ENCODE measurements at places on chromosomes 5 and 9.

DNA sequence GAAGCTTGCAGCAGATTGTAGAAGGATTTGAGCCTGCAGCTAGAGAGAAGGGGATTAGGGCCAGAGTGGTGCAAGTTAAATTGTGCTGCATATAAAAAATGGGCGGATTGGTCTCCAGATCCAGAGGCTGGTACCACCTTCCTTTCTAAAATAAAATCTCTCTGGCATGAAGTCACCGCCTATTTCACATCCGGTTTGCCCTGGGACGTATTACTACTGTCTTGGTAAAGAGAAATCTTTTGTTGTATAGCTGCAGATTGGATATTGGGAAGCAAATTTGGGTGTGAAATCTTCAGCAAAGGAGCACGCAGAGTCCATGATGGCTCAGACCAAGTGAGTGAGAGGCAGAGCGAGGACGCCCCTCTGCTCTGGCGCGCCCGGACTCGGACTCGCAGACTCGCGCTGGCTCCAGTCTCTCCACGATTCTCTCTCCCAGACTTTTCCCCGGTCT, at the start of gene GABRA1:
TSS of gene GABRA1 (plus strand) at position 180 of the 451 bp plus-strand sequence. CDS start 2,691 bp downstream, outside the sequence.
- DNase-seq = no peak

DNA sequence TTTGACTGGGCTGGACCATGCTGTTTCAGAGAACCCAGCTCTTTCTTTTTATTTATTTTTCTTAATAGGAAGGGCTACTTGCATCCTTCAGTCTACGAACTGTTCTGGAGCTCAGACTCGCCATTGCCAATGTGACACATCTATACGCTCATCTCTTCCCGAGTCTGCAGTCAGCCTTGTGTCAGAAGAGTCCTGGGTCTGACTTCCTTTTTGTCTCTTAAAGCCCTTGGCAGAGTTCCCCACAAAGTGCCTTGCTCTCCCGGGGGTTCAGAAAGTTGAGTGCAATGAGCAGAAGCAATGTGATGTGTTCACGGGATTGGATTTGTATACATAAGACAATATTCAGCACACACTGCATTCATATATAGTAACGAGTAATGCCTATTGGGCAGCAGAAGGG, 140.4 kb downstream of the ATPSCKMT start:
- no peak for DNase-seq

DNA sequence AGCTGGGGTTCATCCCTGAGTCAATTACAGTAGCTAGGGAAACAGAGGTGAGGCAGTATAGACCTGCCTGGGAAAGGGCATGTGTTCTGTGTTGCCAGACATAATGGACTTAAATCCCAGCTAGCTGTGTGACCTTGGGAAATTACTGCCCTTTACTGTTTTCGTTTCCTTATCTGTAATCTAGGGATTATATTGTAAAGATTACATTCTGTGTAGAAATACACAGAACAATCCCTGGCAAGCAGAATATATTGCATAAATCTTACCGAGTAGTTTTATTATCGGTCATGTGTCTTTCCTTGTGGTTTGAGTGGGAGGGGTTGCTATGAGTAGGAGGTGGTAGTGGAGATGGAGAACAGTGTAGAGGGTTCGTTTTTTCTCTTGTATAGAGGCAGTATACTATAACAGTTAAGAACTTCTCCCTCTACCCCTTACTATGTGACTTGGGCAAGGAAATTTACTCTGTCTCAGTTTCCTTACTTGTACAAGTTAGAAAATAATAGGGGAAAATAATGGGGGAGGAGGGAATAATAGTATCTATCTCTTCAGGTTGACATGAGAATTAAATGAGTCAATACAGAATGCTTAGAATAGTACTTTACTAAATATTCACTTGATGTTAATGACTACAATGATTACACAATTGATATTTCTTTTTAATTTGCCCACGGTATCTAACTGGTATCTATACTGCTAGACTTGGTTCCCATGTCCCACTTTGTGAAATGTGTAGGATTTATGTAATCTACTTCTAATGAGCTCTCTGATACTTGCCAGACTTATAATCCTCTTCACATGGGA, 7.1 kb upstream of the DMXL1 start:
- no peak for DNase-seq

DNA sequence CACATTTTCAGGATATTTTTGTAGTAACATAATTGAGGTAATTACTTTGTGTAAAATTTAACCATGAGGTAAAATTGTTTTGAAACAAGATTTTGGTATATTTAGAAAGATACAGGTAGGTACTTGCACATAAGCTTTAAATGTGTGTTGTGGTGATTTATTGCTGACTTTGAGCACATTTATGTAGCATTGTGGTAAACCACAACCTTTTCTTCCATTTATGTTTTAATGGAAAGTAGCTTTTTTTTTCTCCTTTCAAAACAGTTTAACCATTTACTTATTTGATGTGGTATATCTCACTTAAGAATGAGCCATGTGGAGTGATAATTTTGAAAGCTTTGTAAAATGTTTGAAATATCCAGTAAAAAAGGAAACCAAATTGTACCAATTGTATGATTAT, 35.6 kb downstream of the FCHO2 start:
- DNase-seq = no peak

DNA sequence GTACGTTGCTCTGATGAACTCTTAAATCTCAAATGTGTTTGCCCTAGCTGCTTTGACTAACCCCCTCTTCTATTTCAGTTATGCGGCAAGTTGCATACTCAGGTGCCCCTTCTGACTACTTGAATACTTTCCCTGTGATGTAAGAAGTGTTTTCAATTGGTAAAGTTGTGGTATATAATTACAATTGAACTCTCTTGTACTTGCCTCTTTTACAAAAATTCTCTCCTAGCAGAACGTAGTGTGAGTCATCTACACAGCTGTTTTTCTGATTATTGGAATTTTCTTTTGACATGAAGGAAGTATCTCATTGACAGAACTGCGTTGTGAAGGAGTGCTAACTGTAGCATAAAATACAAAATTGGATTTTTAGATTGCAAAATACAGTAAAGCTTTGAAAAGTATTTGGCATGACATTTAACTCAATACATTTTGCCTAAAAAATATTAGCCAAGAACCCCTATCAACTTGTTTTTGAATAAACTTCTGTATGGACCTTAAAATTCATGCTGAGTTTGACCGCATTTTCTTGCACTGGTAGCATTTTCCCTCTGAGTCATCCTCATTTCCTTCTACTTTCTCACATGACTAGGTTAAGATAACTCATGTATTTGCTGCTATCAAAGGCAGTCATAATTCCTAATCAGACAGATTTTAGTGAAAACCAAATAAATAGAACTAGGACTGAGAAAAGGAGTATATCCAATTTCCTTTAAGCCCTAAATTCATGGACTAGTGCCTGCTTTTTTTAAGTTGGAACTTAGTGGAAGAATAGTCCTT, 6.3 kb downstream of the CRHBP start:
- no peak for DNase-seq

GRCh38 chr9:38160613-38161215, 91.7 kb upstream of the SHB start:
- DNase-seq = no peak

DNA sequence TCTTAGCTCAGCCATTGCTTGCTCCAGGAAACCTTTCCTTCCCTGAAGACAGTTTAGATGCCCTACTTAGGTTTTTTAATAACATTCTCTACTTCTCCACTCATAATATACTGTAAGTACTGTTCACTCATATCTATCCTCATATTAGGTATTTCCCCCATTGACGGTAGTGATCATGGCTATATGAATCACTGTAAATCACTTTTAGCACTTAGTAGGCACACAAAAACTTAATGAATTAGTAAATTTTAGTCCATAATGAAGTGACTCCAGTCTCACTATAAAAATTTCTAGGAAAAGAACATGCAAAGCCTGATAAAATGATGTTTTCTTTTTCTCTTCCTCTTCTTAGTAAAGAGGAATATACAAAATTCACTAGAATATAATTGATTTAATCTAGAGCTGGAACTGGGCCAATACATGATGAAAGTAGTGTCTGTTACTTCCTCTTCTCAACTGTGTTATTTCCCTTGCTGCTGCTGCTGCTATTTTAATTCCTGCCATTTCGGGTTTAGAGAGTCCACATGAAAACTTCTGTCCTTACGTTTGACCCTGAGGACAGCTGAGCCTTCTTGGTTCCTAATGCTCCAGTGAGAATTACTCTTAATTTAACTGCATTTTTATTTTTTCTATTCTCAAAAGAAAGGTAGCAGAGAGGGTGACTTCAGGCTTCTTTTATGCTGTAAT, 73.5 kb downstream of the LNPEP start:
- no peak for DNase-seq

- DNase-seq = no peak
Observed at GRCh38 chr9:36461323-36461722, 61.3 kb upstream of the RNF38 start.

DNA sequence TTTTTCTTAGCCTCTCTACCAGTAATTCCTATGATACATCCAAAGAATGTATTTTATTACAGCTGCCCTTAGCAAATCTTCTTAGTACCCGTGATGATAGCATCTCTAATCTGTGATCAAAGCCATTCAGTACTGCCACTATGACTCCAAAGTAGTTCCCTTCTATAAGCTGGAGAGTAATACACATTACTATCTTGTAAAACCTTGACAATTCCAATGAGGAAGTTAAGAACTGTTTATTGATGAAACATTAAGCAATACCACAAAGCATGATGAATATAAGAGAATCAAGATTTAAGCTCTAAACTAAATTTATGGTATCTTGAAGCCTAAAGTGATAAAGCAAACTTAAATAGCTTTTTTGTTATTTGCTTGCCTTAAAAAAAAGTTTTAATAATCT, 86.1 kb downstream of the SMIM23 start:
- DNase-seq = no peak

DNA sequence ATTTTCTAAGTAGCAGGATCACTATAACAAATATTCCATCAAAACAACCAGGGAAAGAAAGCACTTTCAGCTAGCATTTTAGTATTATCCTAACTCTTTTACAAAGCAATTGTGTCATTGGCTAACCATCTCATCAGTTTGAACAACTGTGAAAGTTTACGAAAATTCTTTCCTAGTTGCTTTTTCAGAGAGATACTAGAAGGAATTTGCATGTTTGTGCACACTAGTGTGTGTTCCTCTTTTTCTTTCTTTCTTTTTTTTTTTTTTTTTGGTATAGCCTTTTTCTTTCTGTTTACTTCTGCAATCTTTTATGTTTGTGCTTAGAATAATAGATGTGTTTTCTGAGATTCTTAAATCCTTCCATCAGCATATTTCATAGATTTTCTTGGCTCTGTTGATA, 124.7 kb upstream of the SEMA6A start:
- no peak for DNase-seq

DNA sequence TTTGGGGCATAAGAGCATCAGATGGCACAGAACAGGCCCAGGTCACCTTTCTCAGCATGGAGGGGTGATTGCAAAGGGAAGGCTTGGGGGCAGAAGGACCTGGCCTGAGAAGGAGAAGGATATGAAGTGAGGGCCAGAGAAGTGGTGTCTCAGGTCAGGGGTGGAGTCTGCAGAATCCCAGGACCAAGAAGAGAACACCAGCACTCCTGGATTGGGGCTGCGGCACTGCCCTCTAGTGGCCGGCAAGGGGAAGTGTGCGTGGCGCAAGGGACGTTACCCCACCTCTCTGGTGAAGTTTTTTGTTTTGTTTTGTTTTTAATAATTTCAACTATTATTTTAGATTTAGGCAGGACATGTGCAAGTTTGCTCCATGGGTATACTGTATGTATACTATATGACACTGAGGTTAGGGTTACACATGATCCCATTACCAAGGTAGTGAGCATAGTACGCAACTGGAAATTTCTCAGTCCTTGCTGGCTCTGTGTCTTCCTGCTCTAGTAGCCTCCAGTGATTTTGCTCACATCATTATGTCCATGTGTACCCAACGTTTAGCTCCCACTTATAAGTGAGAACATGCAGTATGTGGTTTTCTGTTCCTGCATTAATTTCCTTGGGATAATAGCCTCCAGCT, 1548.6 kb downstream of the EFNA5 start:
- DNase-seq = no peak

GRCh38 chr9:111644195-111644772, 13.2 kb downstream of the DNAJC25 start:
- no peak for DNase-seq

DNA sequence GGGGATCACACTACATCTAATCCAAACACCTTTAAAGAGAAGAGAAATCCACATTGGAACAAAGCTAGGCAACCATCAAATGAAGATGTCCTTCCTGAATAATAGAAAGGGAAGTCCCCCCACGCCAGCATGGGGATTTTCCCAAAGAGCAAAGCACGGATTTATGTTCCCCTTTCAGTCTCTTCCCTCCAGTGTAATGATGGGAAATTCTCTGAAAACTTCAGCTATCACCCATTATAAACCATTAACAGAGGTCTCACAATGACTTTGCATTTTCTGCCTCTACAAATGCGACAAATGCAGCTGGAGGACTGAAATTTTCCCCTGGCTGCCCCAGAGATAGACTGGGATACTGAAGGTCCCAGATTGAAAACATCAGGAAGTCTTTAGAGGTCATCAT, 368.7 kb downstream of the EFNA5 start:
- DNase-seq = no peak

- DNase-seq = no peak
Observed at GRCh38 chr5:90551376-90551775, 7.2 kb upstream of the ADGRV1 start.

GRCh38 chr5:72293495-72294055, 26.5 kb downstream of the MRPS27 start:
- no peak for DNase-seq

DNA sequence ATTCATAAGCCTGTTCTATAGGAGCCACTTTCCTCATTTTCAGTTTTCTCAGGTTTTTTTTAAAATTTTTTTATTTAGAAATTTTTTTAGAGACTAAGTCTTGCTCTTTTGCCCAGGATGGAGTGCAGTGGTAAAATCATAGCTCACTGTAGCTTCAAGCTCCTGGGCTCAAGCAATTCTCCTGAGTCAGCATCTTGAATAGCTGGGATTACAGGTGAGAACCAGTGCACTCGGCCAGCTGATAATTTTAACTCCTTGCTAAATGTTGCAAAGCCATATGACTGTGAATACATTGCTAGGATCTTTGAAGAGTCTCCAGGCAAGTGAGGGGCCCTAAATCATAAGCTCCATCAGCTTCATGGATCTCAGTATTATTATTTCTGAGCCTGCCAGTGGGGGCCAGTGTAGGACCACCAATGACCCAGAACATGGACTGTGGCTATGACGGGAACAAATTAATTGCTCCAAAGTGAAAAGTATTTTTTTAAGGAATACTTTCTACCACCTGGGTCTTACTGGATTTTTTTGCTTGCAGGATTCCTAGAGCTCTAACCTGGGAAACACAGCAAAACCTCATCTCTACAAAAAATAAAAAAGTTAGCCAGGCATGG, 5.7 kb upstream of the GAPVD1 start:
- no peak for DNase-seq

GRCh38 chr9:83024506-83025125, 38.3 kb downstream of the RASEF start:
- no peak for DNase-seq

GRCh38 chr5:134714120-134714519, 24.2 kb upstream of the CAMLG start:
- no peak for DNase-seq

DNA sequence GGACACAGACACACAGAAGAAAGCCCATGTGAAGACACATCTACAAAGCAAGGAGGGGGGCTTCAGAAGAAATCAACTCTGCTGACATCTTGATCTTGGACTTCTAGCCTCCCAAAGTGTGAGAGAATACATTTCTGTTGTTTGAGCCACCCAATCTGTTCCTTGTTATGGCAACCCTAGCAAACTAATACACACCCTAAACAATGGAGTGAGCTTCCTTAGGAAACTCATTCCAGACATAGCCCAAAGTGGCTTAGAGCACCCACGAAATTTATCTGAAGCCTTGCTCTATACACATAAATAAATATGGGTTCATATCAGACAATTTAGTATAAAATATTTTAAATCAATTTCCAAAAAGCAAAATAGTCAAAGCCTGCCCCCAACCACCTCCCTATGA, 7.6 kb upstream of the TBC1D2 start:
- DNase-seq = no peak

- no peak for DNase-seq
Observed at GRCh38 chr5:81181576-81182316, 51.4 kb upstream of the CKMT2 start.

Measured in anterior cingulate cortex (tissue), 58 donors.